ENCODE measurements at places on chromosomes 4 and X.

DNA sequence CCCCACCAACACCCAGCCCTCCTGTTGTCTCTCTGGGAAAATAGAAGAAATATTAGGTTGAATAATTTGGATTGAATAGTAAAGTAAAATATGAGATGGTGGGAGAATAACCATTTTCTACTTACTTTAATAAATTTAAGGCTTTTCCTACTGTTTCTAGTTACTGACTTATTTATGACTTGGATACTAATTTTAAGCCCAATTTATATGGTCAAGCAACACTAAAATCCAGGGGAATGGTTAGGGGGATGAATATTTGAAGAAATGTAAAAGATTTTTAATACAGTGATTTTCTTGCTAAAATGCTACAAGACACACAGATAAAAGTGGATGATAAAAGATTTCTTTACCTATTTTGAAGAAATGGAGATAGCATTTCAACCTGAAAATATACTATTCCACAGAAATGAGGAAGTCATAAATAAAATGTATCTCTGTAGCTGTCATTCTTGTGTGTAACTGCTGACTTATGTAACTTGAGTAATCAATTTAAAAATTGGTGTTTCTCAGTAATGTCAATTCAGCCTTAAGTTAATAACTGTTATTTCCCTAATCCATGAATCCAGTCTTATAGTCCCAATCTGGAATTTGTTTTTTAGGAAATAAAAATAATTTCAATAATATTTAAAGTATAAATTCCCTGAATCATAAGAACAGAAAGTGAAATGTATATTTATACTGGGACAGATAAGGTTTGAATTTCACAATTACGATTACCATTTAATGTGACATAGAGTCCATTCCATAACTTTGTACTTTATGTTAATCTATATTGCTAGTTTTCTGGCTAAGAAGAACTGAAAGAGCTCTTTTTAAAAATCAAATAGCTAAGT is 24.3 kb upstream of the IL2 start:
- DNase-seq = no peak

DNA sequence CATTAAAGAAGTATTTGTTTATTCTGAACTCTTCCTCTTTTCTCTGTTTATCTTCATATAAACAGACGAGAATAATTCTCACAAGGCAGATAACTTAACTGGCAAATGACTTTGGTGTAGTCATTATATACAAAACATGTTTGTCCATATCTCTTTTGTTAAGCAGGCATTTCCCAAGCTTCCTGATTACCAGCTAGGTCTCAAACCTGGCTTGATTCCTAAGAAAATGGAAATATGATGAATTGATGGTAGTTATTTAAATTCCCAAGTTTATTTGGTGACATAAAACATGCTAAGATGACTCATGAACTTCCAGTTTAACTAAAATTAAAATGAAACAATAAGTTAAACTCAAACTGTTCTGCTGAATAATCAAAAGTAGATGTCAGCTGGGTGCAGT is 96.8 kb downstream of the ARSJ start:
- peak; percentile 11 for DNase-seq

DNA sequence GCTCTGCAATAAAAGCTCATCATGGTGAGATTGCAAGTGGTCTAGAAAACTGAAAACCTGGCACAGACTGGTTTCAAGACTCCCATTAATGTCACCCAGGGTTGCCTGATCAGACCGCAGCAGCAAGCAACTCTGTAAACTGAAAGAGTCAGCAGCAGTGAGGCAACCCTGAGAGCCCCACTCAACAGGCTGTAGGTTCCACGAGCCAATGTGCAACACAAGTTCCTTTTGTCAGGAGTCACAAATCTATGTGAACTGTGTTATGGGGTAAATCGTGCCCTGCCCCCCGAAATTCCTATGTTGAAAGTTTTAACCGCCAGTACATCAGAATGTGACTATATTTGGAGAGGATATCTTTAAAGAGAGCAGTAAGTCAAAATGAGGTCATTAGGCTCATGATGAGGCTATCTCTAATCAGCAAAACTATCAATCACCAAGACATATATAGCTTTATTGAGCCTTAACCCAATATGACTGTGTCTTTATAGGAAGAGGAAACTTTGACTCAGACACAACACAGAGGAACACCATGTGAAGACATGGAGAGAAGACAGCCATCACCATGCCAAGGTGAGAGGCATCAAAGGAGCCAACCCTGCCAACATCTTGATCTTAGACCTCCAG is 94.0 kb downstream of the FBXO8 start:
- DNase-seq = no peak

DNA sequence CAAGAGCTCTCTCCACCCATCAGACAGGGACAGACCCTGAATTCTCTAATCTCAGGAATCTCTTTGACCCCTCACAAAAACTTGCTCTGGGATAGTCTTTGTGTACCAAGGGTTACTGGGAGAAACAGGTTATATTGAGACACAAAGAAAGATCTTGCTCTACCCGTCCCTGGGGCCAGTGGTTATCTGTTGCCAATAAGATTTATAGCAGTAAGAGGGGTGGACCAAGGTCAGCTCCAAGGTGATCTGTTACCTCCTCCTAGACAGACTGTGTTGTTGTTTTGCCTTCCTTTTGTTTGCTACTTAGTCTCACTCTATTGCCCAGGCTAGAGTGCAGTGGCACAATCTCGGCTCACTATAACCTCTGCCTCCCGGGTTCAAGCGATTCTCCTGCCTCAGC is 16.3 kb upstream of the ATP6AP2 start:
- no peak for DNase-seq

DNA sequence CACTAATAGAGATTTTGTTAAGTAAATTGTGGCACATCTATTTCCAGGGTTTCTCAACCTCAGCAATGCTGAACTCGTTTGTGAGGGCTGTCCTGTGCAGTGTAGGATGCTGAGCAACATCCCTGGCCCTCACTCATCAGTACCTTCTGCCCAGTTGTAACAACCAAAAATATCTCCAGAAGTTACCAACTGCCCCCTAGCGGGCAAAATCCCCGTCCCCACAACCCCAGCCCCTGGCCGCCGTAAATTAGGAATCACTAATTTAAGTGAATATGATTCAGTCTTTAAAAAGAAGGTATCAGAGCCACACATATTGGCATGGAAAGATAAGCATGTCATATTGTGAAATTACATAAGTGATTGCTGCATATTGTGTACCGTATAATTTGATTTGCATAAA is 123.4 kb downstream of the ASB9 start:
- DNase-seq = peak; percentile 40

DNA sequence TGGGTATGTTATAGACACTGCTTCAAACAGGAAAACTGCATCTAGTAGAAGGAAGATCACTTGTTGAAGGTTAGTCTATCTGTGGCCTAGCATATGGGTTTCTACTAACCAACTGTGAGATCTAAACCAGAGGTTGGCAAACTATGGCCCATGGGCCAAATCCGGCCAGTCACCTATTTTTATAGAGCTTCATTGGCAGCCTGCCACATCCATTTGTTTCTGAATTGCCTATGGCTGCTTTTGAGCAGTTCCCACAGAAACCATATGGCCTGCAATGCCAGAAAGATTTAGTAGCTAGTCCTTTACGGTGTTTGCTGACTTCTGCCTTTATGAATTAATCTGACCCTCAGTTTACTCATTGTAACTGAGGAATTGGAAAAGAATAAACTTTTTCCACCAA is 71.1 kb downstream of the MID1 start:
- DNase-seq = no peak

DNA sequence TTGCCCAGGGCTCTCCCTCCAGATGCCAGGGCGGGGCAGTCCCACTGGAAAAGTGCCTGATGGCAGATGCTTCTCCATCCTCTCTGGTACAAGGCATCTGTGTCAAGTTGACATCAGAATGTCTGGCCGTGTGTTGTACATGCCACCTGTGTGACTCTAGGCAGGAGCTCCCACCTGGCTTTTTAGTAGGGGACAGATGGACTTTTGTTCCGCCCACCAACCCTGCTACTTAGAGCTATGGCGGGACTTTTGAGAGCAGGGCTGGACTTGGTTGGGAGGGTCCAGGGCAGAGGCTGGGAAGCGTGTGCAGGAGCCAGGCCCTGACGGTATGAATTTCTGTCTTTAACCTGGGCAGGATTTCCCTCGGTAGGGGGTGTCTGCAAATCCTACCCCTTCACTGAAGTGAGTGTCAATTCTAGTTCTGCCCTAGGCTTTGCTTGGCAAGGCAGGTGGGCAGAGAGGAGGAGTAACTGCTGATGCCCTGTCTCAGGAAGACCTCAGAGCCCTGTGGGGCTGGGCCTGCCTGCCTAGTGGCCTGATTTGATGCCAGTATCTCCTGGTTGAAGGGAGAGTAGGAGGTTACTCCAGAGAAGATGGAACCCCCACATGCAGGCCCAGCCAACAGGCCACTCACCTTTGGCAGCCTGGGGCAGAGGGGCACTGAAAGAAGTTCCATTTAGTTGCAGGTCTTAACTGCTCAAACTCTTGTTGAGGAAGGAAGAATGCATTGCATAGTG is 99.1 kb downstream of the PJA1 start:
- peak; percentile 9 for DNase-seq

GRCh38 chrX:66018585-66019309 is 21.1 kb downstream of the VSIG4 start:
- DNase-seq = no peak

- no peak for DNase-seq
Observed at GRCh38 chr4:6422105-6422504, 50.3 kb downstream of the PPP2R2C start.

DNA sequence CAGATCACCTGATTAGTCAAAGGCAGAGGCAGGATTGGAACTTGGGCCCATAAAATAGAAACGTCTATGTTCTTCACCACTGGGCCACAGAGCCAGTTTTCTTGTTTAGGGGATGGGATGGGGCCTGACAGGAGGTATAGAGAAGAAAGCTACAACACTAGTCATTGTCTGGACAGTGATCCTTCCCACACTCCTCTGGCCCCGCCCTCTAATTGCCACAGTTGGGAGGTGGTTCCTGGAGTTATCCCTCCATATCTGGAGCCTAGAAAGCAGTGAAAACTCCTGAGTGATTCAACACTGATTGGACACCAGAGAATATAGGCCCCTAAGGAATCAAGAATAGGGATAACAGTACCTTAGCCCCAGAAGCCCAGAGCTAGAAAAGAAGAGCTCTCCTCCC is 22.9 kb downstream of the RASL11B start:
- DNase-seq = no peak

- DNase-seq = no peak
Observed at GRCh38 chr4:178196751-178197374, 754.6 kb upstream of the AGA start.

DNA sequence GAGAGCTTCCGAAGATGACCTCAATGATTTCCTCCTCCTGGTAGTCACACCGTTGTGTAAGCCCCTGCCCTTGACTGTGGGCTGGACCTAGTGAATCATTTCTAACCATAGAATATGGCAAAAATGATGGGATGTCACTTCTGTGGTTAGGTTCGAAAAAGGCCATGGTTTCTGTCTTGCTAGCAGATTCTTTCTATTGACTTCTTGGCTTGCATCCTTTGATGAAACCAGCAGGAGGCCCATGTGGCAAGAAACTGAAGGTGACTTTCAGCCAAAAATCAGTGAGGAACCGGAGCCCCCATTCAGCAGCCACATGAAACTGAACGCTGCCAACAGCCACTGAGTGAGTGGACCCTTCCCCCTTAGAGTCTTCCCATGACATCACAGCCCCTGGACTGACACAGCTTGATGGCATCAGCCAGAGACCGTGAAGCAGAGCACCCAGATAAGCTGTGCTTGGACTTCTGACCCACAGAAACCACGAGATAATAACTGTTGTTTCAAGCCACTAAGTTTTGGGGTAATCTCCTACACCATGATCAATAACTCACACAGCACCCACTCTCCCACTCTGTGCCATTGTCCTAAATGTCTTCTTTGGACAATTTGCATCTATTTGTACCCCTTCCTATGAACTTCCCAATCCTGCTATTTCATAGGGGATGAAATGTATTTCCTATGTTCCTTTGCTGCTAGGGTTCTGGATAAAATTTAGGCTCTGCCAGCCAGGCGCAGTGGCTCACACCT is 148.0 kb upstream of the STX18 start:
- no peak for DNase-seq

DNA sequence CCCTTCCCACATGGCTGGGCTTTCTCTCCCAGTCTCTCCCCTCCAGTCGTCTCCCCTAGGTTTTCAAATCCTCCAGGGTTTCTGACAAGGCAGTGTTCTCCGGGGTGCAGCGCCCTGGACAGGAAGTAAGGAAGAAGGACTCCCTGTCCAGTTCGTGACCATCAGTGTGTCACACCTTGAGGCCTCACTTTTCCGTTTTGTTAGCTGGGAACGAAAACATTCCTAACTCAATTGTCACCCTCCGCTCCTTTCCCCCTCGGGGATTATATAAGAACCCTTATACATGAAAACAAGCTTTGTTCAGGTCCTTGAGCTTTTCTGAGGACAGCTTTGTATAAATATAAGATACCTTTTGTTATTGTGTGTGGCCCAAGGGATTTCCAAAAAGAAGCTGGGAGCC is 92.1 kb downstream of the KDR start:
- no peak for DNase-seq

- DNase-seq = no peak
Observed at GRCh38 chrX:24759786-24760185, 66.1 kb downstream of the POLA1 start.

DNA sequence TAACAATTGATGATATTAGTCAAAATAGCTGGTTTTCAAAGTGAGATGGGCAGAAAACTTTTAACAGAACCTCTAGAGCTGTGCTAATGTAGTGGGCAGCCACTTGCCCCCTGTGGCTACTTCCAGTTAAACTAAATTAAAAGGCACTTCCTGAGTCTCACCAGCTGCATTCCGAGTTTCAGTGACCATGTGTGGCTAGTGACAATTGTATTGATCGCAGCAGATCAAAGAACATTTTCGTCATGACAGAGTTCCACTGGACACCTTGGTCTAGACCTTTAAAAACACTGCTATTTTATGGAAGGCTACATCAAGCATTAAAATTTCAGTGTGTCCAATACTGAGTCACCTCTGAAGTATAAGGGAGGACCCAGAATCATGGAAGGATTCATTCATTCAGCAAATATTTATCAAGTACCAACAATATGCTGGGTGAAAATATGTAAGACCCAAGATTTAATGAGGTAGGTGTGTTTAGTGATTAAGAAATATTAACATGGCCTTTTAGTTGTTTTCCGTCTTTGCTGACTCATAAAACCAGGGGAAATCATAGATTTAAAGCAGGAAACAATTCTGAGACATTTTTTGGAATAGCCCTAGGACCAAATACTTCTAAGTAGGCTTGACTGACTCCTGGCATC is 5.1 kb upstream of the FAT1 start:
- DNase-seq = no peak

DNA sequence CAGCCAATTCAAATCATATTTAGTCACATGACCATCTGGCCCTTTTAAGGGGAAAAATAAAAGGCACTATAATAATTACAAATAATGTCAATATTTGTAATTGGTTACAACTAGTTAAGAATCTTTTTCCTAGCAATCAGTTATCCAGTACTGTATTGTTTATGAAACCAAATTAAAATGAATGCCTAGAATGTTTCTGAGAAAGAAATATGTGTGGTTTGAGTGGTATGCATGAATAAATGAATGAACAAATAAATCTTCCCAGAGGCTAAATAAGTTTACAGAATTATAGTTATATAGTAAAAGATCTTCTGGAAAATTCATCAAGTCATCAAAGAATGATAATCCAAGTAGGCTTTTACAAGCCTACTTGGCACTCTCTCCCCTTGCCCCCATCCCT is 55.8 kb upstream of the F8A3 start:
- no peak for DNase-seq
